ENCODE measurements at places on chromosomes 2 and 18. TPM values are rescaled to one million over a fixed set of nuclear protein-coding genes. Genes with fewer than 3 reads are reported as not detected.
A peak's percentile ranks its signal among the peaks of the same experiment; 100 is the strongest.

DNA sequence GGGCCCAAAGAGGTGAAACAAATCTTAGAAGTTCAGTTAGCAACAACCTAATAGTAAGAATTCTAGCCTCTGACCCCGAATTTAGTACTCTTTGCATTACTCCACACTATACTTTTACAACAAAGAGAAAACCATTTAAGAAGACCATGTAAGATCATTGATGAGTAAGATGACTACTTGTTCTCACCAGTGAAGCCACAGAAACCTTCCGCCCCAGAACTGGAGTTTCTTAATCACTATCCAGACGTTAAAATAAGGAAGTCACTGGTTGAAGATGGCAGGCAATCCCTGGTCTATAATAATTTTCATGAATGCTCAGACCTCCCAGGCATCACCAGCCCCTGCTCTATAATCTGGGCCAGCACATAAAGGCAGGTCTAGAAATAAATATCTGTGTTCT is 95.0 kb downstream of the TMEM163 start:
- no peak for DNase-seq

The CPLX4 gene
- total RNA-seq: not detected

The MYL1 gene
- not detected for total RNA-seq

- no peak for DNase-seq
Measured at GRCh38 chr2:42901076-42901640, 108.8 kb upstream of the HAAO start.

The CKAP2L gene
- 15.1 TPM for total RNA-seq

DNA sequence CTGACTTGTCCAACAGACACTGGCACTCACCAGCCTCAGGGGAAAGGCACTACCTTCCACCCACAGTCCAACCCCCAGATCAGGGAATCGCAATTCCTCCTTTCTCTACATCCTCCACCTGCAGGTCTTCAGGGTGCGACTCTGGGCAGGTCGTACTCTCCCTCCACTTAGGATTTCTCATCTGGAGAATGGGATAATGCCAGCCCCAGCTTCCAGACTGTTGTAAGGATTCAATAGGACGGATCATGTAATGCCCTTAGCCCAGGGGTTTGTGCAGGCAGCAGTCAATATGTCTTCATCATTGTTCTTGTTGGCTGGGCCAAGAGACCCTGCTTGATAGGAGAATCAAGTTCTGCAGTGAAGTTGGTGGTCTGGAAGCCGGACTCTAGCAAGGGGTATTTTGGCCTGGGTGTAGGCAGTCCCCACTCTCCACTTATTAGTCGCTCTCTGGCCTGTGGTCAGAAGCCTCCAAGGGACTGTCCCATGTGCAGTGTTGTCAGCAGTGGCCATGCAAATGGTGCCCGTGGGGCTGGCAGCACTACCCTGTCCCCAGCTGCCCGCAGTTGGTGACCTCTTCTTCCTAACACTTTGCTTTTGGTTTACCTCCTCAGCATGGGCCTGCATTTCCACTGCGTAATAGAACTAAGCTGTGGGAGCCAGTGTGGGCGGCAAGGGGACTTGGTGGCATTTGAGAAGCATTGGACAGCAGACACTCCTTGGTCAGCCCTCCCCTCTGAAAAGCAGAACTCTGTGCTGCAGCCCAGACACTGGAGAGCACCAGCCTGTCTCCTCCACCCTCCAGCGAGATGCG is 172.4 kb upstream of the HS6ST1 start:
- no peak for DNase-seq

The SLC4A3 gene
- 5.6 TPM for total RNA-seq

GRCh38 chr2:105417857-105418436 is 19.1 kb upstream of the FHL2 start:
- no peak for DNase-seq

The ITGA4 gene
- total RNA-seq: 2.4 TPM

The SERPINB7 gene
- not detected for total RNA-seq

DNA sequence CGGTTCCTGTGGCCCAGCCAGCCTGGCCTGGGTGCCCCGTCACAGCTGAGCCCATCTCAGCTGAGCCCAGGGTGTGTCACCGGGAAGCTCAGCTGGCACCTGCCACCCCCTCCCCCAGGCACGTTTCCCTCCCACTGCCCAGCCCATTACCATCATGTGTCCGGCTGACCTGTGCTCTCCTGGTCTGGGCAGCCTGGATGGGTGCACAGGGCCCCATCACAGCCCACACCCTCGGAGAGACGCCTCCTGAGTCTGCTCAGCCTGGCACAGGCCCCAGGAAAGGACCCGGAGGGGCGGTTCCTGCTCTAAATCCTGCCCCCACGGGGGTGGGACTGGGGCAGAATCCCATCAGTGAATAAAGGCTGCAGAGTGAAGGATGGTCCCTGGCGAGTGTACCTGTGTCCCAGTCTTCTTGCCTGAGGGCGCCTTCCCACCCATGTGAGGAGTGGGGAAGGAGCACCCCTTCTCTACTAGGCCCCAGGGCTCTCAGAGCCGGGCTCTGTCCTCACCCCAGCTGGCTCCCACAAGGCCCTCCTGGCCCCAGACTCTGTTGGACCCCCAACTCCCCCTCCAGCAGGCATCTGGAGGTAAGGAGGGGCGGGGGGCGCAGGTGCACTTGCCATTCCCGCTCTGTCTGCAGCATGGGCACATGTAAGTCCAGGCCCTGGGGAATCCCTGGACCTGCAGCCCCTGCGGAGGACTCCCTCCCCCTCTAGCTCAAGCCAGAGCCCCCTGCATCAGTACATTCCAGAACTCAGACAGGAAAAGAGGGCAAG is 21.2 kb downstream of the GPC1 start:
- DNase-seq: no peak

DNA sequence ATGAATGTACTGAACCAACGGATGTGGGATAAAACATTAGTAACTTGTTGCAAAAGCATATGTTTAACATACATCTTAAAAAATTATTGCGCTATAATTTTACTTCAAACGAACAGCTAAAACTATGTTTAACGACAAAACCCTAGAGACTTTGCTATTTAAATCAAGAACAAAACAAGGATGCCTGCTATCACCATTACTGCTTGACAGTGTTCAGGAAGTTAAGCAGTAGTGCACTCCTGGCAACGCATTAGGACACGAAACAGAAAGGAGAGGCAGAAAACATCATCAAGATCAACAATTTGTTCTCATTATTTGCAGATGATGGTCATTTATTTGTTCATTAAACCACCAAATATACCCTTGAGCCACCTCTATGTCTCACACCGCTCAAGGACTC is 151.9 kb downstream of the GALNT1 start:
- DNase-seq: no peak

The SCYGR5 gene
- total RNA-seq: not detected

- no peak for DNase-seq
Measured at GRCh38 chr2:209305746-209306196, 118.1 kb upstream of the MAP2 start.

GRCh38 chr2:101679037-101679726 is 18.3 kb upstream of the MAP4K4 start:
- no peak for DNase-seq

The PMAIP1 gene
- total RNA-seq: 151 TPM

DNA sequence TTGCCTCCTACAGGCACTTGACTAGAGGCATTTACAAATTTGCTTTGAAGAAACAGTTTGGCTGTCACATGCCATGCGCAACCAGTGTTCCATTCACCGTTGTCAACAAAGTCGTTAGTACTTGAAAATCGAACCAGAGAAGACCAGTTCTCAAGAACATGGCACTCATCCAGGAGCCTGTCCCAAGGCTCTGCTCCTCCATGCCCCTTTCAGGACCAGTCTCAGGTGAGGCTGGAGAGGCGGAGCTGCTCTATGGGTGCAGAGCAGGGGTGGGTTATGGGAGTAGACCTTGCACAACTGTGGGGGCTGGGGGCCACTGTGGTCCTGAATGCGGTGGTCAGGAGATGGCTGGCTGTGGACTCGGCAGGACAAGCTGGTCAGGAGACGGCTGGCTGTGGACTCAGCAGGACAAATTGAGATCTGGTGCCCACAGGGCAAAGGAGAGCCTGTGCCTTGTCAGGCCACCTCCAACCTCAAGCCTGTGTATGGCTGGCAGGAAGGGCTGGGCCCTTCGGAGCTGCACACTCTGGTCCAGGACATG is 12.3 kb upstream of the ATP9B start:
- DNase-seq: no peak

The CENPA gene
- total RNA-seq: 13.0 TPM

- peak; percentile 79 for DNase-seq
Measured at GRCh38 chr2:172106108-172106961, 3.6 kb upstream of the DLX2 start.

DNA sequence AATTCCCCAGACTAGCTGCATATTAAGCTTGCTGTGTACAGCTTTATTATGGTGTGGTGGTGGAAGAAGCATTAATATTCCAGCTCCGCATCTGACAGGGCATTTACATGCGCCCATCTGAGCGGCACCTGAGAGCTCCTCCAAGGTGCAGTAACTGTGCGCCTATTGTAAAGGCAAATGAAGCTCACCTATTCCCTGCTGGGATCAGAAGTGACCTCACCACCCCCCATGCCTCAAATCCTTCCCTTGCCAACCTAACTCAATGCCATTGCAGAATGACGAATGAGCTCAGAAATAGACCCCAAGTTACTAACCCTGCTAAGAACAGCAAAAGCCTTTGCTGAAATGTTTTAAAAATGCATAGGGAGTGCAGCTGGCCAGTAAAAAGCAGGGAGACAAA is 14.3 kb downstream of the BCL11A start:
- no peak for DNase-seq

DNA sequence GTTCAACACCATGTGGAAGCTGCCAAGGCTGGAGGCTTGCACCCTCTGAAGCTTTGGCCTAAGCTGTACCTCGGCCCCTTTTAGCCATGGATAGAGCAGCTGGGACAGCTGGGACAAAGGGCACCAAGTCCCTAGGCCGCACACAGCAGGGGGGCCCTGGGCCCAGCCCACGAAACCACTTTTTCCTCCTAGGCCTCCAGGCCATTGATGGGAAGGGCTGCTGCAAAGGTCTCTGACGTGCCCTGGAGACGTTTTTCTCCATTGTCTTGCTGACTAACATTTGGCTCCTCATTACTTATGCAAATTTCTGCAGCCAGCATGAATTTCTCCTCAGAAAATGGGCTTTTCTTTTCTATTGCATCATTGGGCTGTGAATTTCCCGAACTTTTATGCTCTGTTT is 13.7 kb downstream of the RAPGEF4 start:
- no peak for DNase-seq

DNA sequence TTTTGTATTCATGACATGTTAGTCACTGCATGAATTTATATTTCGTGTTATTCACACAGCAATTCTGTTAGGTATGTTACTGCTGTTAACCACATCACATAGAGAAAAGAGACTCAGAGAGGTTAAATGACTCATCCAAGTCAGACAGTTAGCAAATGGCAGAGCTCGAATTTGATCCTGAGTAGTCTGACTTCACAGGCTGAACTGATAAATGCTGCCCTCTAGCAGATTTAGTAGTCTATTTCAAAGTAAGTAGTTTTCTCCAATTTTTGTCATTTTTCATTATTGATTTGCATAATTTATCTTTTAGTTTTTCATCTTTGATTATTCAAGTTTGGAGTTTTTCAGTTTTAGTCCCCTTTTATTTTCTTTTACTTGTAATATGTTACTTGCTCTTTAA is 58.3 kb downstream of the WDR7 start:
- peak; percentile 61 for DNase-seq

GRCh38 chr18:57437402-57437765 is 2.2 kb downstream of the ONECUT2 start:
- DNase-seq: peak; percentile 58

All from GM23338 (cell line).